Kasumi-1 (cell line): ENCODE measurements at places on chromosomes 5 and 9.

DNA sequence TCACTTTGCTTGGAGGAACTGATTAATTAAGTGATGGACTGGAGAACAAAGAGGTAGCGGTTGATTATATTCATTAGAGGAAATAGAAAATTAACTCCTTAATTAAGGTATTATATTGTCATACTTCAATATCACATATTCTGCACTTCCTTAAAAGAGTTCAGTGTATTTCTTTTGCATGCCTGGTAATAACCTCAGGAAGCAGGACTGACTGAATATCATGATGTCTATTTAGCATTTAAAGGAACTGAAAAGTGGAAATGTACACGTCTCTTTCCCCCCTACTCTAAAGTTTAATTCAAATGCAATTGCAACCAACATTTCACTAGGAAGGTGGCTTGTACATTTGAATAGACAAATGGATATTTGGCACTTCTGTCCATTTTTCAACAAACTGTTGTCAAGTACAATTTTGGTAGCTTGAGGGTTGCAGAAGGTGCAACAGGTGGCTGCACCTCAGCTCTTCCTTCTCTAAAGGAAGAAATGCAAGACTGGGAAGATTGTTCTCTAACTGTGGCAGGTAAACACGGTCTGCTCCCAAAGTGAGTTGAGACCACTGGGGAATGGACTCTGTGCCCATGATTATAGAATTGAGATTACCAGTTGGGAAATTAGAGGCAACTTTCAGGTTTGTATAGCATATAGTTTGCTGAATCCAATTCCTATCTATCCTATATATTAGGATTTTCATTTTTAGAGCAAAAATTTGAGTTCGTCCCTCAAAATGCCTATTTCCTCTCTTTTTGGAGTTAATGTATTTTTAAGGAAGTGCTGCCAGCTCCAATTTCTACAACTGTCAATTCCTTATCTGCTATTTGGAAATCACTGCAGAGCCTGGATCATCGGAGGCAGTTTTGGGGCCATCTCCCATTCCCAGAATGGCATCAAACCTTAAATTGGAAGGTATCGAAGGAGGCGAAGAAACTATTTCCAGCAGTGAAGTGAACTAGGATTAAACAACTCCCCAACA is 98.9 kb upstream of the TAF11L2 start:
- DNase-seq: peak; percentile 45

GRCh38 chr9:128370367-128370751 is 815 bp upstream of the URM1 start:
- DNase-seq: no peak

- DNase-seq: no peak
These were observed 478.1 kb upstream of the SMC2 start for GRCh38 chr9:103615994-103616393.

DNA sequence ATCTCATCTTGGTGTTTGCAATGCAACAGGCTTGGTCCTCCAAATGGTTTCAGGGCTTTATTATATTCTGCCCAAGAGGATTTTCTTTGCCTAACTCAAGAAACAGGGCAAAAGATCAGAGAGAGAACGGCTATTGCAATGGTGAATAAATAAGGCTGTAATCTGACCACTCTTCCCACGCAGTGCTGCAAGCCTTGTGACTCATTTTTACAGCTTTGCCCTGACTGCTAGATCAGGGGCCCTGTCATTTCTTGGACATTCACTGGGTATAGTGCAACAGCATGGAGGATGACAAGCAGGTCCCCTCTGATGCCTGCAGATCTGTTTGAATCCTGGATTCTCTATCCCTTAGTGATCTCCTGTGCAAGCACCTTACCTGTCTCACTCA is 459.1 kb downstream of the EBF1 start:
- DNase-seq: no peak

- peak; percentile 44 for DNase-seq
These were observed 1.1 kb downstream of the CRAT start for GRCh38 chr9:129109537-129109903.

DNA sequence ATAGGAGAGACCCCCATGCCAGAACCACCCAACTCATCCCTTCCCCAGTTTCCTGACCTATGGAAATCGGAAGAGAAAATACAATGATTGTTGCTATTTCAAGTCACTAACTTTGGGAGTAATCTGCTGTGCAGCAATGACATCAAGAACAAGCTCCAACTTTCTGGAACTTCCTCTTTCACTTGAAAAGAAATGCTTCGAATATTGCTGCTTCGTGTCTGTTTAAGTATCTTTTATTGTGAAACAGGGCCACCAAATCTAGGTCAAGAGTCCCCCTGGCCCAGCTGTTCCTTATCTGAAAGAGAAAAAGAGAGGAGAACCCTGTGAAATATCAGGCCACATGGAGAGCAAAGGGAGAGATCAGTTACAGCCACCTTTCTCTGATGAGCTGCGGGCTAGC is 59.4 kb upstream of the DNAH5 start:
- DNase-seq: peak; percentile 21

DNA sequence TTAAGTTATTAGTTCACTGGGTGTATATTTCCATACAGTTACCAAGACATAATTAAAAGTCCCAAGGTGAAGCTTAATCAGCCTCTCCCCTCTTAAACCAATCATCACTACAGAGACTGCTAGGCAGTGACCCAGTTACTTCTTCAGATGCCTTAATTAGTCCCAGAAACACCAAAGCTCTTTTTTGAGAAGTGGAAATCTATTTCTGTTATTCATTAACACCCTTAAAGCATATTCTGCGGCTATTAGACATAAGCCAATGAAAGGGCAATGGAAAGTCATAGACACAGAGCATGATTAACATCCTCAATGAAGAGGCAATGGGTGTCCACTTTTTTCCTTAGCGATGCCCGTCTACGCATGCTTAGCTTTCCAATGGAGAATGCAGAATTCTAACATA is 48.3 kb upstream of the DNAH5 start:
- DNase-seq: no peak

DNA sequence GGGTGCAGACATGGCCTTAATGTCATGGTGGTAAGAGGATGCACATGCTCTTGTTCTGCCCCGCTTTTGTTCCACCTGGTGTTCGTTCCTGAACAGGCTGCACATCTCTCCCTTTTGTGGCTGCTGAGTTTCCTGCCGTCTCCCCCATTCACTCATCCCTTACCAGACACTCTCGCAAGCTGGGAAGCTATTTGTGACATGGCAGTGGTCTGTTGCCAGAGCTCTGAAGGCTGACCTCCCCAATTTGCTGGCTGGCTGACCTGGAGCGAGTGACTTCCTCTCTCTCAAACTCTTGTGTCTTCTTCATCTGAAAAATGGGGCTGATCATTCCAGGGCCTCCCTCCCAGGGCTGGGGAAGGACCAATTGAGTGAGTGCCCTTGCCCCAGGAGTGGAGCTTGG is 35.9 kb downstream of the HRH2 start:
- DNase-seq: peak; percentile 73

DNA sequence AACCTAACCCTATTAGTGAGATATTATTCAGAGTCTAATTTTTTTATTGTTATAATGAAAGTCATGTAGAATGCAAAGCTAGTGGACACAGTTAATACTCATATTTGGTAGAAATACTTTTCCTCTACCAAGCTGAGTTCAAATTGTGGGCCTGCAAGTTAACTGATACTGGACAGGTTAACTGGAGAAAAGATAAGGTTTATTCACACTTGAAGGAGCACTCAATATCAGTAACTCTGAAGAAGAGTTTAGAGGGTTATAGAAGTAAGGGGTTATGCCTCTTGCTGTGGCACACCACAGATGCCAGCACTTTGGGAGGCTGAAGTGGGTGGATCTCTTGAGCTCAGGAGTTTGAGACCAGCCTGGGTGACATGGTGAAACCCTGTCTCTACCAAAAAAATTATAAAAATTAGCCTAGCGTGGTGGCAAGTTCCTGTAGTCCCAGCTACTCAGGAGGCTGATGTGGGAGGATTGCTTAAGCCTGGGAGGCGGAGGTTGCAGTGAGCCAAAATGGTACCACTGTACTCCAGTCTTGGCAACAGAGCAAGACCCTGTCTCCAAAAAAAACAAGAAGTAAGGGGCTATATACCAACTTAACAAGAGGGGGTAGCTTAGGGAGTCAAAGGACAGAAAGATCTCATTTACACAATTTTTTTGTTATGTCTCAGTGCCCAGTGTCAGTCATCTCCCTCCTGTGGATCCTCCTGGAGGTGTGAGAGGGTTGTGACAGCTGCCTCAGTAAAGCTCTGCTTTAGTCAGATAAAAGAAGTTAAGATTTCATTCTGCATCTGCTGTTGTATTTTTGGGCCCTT is 121.2 kb upstream of the GRHPR start:
- no peak for DNase-seq

DNA sequence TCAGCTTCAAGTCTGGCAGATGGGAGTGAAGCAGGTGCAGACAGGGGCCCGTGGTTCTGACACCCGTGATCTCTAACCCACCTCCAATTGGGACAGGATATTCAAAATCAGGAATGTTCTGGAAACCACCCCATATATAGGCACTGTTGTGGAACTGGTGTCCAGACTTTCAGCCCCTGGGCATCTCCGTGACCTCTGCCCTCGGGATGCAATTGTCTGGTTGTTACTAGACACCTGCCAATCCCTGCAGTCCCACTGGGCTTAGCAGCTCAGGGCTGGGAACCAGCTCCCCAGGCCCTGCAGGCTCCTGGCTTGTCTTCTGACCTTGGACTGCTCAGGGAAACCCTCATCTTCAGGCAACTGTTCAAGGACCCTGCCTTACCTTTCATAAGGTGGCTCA is 38.8 kb downstream of the NTNG2 start:
- DNase-seq: no peak

DNA sequence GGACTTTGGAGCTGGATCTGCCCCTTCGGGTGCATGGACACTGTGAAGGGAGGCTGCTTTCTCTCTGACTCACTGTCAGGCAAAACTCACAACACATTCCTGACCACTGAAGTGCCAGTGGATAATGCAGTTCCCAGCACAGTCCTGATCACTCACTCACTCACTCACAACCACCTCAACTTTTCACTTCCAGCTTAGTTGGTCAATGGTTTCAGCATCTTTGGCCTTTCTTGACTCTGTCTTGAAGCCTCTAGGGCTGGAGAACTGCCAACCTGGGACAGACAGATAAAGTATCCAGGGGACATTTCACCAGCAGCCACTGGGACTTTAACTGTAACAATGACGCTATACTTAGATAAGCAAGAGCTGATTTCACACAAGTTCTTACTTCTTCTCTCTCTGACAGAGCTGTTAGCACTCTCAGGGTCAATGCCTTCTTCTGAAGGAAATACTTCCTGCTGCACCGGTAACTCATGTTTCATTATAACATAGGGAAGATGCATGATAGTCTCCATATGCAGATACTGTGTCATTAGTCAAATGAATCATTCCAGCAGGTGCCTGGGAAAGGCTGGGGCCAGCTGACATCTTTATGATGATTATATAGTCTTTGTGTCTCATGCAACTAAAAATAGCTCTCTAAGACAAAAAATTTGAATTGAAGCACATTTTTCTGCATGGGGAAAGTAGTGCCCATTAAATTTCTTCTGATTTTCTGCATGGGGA is 499.0 kb downstream of the SEMA5A start:
- no peak for DNase-seq

GRCh38 chr5:52702877-52703276 is 84.8 kb upstream of the ITGA1 start:
- DNase-seq: peak; percentile 58

DNA sequence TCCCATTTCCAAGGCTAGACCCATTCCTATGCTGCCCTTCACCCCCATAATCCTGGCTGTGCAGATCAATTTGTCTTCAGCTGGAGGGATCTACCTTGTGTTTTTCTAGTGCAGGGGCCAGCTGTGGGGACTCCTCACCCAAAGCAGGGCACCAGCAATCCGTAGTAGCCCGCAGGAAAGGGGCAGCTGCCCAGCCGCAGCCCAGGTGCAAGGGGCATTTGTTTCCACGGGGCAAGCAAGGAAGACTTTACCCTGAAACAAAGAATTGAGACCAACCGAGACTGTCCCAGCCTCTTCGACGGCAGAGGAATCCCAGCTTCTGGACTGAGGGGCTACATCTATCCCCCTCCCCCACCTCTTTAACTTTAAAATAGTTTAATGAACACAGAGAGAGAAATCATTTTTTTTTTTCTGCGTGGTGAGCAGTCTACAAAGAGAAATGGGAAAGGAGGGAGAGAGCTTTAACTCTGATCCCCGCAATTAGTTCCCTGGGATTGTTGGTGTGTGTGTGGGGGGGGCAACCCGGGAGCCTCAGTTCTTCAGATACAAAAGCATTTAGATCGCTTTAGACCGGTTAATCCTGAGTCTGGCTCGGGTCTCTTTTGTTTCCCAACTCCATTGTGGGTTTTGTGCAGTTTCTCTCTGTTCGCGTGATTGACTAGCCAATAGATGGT is 10.6 kb upstream of the LHX2 start:
- DNase-seq: no peak

DNA sequence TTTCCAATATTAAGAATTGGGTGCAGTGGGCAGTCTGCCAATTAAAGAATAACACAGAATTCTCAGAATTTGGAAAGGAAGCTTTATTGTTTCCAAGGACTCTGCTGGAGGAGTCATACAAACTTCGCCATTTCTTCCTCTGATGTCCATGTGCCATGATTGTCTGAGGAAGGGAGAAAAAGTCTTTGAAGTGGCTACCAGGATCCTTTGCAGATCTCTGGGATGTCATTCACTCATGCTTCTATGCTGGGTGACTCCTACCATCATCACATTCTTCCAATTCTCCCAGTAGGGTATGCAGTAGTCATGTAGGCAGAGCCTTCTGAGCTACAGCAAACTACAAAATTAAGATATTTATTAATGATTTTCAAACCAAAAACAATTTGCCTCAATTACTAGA is 3.2 kb upstream of the SMAD5 start:
- DNase-seq: no peak

DNA sequence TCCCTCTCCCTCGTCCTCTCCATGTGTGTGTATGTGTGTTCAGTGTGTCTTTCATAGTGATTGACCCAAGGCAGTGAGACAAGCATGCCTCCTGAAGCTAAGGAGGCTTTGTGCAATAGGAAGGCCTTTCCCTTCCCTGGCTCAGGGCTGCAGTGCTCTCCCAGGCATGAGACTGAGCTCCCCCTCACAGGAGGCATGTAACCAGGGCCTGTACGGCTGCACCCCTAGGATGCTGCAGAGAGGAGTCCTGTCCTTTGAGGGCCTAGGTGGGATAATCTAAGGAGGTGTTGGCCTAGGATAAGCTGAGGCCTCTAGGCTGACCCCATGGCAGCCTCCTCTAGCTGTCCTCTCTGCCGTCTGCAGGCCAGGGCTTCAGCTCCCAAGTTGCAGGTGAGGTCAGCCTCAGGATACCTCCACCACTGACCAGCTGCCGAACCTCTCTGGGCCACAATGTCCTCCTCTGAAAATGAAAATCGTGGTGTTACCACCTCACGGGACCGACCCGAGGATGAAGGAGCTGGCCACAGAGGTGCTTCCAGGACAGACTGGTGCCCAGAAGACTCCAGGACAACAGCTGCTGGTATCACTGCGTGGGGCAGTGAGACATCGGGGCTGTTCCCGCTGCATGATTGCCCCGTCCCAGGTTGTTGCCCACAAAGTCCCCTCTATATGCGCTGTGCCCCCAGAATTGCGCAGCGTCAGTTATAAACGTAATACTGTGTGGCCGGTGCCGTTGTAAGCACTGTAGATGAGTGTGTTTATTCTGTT is 129.6 kb downstream of the BARX1 start:
- no peak for DNase-seq
